HCT116 (cell line): ENCODE measurements at places on chromosomes 6 and 20. TPM values are rescaled to one million over a fixed set of nuclear protein-coding genes. Genes with fewer than 3 reads are reported as not detected.

- no peak for DNase-seq
- peak within 1 kb of the TSS; percentile 95 for H3K27ac ChIP-seq
- H3K4me1 ChIP-seq, result peaks cover 16% of the 10 kb centered on the region; the same call in 1 of the 2 replicates
Measured at GRCh38 chr6:24719125-24719971, at the start of gene C6orf62. Gene C6orf62 (minus strand): TSS chr6:24719154. CDS start chr6:24718668, 486 bp downstream.

DNA sequence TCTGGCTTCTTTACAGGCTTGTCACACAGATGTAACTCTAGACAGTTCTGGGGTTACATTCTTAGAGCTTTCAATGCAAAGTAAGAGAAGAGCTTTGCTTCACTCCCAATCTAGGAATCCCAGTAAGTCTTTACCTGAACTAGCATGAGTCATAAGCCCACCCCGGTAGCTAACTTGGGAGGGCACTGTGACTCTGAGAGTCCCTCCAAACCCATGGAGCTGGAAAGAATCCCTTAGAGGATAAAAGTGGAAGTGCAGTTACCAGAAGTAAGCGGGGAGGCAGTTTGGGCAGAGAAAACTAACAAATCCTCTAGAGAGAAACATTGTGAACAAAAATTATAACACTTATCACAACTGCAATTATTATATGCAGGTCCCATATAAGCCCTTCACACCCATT lies 84.0 kb upstream of the SMLR1 start:
- H3K4me1 ChIP-seq, result no peaks in the 10 kb centered on the region
- no peak overlapping the region for H3K27ac ChIP-seq
- no peaks in the 10 kb centered on the region for H3K27me3 ChIP-seq
- no peak for DNase-seq
- H3K4me3 ChIP-seq, result no peak overlapping the region

DNA sequence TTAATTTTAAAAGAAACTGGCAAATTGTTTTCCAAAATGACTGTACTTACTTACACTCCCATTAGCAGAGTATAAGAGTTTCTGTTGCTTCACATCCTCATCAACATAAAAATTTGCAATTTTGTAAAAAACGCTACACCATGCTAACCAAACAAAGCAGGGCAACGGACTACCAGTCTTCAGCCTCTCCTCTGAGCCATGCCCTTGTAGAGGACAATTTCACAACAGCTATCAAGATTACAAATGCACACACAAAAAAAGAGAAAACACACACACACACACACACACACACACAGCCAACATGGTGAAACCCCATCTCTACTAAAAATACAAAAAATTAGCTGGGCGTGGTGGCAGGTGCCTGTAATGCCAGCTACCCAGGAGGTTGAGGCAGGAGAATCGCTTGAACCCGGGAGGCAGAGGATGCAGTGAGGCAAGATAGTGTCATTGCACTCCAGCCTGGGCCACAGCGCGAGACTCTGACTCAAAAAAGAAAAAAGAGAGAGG lies 4.1 kb upstream of the ADISSP start:
- H3K36me3 ChIP-seq, result no peaks in the 10 kb centered on the region
- no peak for DNase-seq
- H3K27me3 ChIP-seq, result no peaks in the 10 kb centered on the region
- H3K4me1 ChIP-seq, result peaks cover 28% of the 10 kb centered on the region
- no peak overlapping the region for H3K4me3 ChIP-seq
- no peak overlapping the region for H3K27ac ChIP-seq

DNA sequence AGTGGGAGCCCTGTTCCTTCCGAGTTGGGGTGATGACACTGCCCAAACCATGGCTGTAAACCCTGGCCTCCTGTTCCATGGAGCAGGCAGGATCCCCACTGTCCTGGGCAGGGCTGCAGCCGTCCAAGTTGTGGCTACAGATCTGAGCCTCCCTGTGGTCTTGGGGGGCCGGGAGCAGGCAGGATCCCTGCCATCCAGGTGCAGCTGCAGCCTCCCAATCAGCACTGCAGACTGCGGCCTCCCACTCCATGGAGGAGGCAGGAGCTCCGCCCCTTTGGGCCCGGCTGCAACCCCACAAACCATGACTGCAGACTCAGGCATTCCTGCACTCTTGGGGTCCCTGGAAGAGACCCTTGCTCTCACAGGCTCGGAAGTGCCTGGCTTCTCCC lies 872.1 kb upstream of the GJE1 start:
- no peaks in the 10 kb centered on the region for H3K36me3 ChIP-seq
- H3K4me1 ChIP-seq, result no peaks in the 10 kb centered on the region
- no peak overlapping the region for H3K27ac ChIP-seq
- DNase-seq, result no peak

DNA sequence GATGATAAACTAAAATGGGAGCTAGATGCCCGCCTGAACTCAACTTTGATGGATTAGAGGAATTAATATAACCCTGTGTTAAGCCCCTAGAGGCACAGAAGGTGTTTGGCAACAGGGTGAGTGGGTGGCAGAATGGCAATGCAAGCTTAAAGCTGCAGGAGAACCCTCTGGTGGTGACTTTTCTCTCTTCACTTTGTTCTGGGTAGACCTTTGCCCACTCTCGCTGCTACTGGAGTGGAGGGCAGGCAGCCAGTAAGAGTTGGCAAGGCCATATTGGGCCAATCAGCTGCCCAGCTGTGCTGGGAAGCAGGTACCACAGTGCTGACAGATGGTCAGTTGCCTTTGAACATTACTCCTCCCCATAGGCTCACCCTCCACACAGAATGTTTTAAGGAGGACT lies 468.2 kb downstream of the MMUT start:
- no peaks in the 10 kb centered on the region for H3K36me3 ChIP-seq
- H3K27ac ChIP-seq, result no peak overlapping the region
- H3K4me1 ChIP-seq, result no peaks in the 10 kb centered on the region
- no peak overlapping the region for H3K4me3 ChIP-seq

DNA sequence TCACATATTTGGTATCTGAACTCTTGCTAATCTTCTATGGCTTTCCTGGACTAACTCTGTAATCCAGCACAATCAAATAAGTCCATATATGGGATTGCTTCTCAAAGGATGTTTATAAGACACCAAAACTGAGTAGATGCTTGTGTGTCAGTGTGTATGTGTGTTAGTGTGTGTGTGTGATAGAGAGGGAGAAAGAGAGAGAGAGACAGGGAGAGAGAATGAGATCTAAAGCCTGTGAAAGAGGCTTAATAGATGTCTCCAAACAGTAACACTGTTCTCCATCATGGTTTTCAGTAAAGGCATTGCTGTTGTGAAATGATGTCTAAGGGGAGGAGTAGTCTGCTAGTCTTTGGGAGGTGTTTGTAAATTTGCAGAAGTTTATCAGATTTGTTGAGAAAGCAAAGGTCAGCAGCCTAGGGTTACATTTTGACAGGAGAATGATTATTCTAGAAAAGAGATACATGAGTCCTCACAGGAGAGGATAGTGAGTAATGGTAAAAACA lies 73.9 kb upstream of the MLIP start:
- no peak overlapping the region for H3K4me3 ChIP-seq
- no peaks in the 10 kb centered on the region for H3K4me1 ChIP-seq
- H3K27ac ChIP-seq, result no peak overlapping the region
- H3K36me3 ChIP-seq, result no peaks in the 10 kb centered on the region
- no peaks in the 10 kb centered on the region for H3K27me3 ChIP-seq

DNA sequence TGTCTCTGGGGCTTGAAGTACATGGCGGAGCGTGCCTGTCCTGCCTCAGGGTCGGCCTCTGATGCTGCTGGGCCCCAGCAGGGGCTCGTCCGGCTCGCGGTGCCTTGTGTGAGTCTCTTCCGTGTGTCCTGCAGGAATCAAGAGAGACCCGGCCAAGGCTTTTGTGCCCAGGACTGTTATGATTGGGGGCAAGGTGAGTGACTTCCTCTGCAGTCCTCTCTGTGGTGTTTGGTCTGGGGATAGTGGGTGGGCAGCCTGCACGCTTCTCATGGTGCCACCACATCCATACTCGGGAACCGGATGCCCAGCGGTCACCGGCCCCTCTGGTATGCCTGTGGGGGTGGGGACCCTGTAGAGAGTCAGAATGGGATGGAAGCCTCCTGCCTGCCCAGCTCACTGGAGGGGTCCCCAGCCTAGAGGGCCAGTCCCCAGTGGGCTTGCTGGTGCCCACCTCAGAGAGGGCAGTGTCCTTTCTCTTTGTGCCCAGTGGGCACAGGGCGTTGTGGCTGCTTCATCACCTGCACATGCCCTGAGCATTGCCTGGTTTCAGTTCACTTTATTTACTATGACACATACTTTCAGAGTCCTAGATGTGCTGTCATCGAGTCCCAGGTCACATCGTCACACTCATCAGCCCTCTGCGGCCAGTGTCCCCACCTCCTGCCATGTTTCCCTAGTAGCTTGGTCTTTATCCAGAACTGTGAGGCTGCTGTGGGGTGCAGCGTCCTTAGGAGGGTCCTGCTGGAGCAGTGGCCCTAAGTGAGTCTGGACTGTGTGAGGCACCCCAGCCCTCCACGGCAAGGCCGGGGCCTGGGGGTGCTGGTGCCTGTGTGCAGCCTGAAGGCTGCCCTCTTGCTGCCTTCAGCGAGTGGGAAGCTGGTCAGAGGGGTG lies 40.7 kb downstream of the PYGB start:
- no peaks in the 10 kb centered on the region for H3K27me3 ChIP-seq
- no peak for DNase-seq
- H3K4me1 ChIP-seq, result no peaks in the 10 kb centered on the region
- H3K27ac ChIP-seq, result no peak overlapping the region

DNA sequence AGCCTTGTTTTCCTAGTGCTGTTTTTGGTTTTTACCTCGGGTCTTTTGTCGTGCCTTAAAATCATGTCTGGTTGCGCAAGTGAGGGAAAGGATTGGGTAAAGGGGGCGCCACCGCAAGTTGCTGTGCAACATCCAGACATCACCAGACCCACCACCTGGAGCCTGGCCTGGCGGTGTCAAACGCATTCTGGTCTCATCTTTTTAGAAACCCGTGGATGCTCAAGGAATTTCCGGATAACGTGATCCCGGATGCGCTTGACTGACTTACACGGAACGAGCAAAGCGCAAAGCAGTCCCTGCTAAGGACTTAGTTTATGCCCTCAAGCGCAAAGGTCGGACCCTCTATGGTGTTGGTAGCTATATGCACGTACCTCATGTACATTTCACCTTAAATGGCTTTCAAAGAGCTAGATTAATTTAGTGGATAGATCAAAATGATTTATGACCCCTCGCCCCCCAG lies 105.2 kb downstream of the OR2B2 start:
- H3K27me3 ChIP-seq, result no peaks in the 10 kb centered on the region
- H3K36me3 ChIP-seq, result no peaks in the 10 kb centered on the region
- peaks cover 38% of the 10 kb centered on the region for H3K4me1 ChIP-seq
- DNase-seq, result no peak
- H3K4me3 ChIP-seq, result no peak overlapping the region
- H3K27ac ChIP-seq, result peak overlapping the region; percentile 88

DNA sequence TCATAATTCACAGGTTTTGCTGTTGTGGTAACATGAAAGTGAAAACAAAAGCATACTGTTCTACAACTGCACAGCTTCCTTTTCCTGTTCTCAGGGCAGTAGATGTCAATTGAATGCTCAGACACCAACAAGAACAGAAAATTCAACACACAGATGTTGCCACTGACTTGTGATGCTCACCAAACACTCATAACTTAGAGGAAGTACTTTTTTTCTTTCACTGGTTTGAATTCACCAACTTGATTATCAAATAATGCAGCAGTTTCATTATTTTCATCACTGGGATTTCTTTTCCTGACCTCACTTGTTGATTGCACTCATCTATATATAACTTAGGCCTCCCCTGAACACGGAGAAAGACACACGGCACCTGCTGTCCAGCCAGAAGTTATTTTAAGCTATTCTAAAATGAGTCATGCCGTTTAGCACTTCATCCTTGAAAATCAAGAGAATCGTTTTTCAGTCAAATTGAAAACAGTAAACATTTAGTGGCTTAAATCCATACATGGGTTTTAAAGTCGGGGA lies 949 bp downstream of the TXLNB start:
- H3K4me1 ChIP-seq, result peaks cover 12% of the 10 kb centered on the region
- DNase-seq, result no peak
- no peaks in the 10 kb centered on the region for H3K27me3 ChIP-seq
- H3K27ac ChIP-seq, result no peak overlapping the region
- H3K4me3 ChIP-seq, result no peak overlapping the region
- H3K36me3 ChIP-seq, result no peaks in the 10 kb centered on the region

GRCh38 chr6:131960371-131961133 lies 9.4 kb upstream of the CCN2 start:
- no peaks in the 10 kb centered on the region for H3K36me3 ChIP-seq
- no peak overlapping the region for H3K4me3 ChIP-seq
- H3K27me3 ChIP-seq, result no peaks in the 10 kb centered on the region
- no peak overlapping the region for H3K27ac ChIP-seq
- H3K4me1 ChIP-seq, result no peaks in the 10 kb centered on the region
- DNase-seq, result no peak

DNA sequence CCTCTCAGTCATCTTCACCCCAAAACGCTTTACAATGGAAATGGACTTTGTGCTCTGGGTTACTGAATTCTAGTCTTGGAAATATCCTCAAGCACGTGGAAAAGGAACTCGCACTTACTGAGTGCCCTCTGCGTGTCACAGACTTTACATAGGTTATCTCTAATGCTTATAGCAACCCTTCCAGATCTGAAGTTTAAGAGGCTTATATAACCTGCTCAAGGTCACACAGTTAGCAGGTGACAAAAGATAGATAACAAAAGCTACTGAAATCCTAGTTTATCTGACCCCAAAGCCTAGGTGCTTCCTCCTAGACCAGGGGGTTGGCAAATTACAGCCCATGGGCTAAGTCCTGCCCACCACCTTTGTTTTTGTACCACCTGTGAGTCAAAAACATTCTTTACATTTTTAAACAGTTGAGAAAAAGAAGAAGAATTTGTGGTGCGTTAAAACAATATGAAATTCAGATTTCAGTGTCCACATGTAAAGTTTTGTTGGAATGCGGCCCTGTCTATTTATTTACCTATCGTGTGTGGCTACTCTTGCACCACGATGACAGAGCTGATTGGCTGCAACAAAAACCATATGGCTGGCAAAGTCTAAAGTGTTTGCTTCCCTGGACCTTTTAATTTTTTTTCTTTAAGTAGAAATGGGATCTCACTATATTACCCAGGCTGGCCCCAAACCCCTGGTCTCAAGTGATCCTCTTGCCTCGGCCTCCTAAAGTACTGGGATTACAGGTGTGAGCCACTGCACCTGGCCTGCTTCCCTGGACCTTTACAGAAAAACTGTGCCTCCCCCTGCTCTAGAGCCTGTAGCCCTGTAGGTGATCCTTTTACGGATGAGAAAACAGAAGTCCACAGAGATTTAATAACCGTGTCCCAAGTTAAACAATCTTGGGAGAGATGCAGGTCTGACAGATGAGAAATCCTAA lies 110.2 kb upstream of the RREB1 start:
- H3K36me3 ChIP-seq, result no peaks in the 10 kb centered on the region
- no peaks in the 10 kb centered on the region for H3K4me1 ChIP-seq
- H3K27ac ChIP-seq, result no peak overlapping the region
- no peak overlapping the region for H3K4me3 ChIP-seq
- H3K27me3 ChIP-seq, result no peaks in the 10 kb centered on the region

DNA sequence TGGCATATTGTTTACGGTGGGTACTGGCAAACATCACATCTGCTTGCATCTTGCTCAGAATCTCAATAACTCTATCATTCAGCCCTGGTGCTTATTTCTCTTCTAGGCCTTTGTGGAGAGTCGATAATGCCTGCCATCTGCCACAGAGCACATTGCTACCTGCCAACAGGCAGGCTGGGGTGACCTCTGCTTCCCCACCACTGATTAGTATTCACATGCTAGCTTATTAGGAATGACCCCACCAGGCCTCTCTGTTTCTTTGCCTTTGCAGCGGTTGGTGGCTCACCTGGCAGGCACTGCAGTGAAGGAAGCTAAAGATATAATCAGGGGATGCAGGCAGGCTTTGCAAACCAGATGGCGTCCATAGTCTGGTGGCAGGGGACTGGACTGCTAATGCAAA lies 154.5 kb downstream of the MMS22L start:
- no peak overlapping the region for H3K27ac ChIP-seq
- no peak for DNase-seq
- no peaks in the 10 kb centered on the region for H3K27me3 ChIP-seq
- H3K4me1 ChIP-seq, result no peaks in the 10 kb centered on the region
- H3K36me3 ChIP-seq, result no peaks in the 10 kb centered on the region
- no peak overlapping the region for H3K4me3 ChIP-seq

Gene PLG
- 0.69 TPM for total RNA-seq

Gene PPIL6
- 3.3 TPM for total RNA-seq
